Activated CD8-positive, alpha-beta T cell treated with anti-CD3 and anti-CD28 coated beads, Interleukin-2, amount 10 ng/mL, durations not matched to agents 7 days and 5 days (primary cell): ENCODE measurements at places on chromosomes 3 and 15. TPM values are rescaled to one million over a fixed set of nuclear protein-coding genes. Genes with fewer than 3 reads are reported as not detected.

DNA sequence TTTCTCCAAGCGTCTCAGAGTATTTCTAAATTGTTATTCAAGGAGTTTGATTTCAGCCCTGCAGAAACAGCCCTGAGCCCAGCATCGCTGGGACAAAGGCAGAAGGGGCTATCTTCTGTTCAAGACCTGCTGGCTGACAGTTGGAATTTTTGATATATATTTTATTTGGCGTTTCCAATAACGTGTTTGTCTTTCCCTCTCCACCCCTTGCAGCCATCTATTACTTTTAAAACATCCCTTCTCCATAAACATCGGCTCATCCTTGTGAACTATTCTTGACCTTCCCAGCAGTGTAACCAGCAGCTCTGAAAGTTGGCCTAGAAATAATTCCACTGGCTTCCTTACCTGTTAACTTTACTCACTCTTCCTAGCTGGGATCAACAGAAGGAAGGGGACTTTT is 5.5 kb upstream of the MEIS2 start:
- DNase-seq, result no peak

GRCh38 chr15:73982222-73982962 is 9.7 kb downstream of the STOML1 start:
- peak; percentile 49 for DNase-seq

DNA sequence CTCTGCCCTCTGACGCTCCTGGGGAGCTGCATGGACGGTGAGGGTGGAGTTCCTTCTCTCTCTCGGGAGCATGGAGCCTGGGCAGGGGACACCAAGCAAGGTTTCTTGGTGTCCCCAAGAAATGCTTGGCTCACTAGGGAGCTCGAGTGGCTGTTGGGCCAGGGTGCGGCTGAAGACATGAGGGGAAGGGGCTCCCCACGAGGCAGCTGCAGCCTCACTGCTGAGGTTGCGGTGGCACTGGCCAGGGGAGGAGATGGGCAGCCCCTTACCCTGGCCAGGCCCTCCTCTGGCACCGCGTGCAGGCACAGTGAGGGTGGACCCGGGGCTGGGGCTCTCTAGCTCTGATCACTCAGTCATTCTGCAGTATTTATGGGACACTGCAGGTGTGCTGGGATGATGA is 43.5 kb upstream of the SLC41A3 start:
- no peak for DNase-seq

SCN11A gene
- not detected for total RNA-seq

RHOA gene
- 520 TPM for total RNA-seq

- no peak for DNase-seq
These were observed 50.0 kb downstream of the TRIM42 start for GRCh38 chr3:140727886-140728285.

GRCh38 chr3:58260733-58261132 is 23.1 kb downstream of the ABHD6 start:
- DNase-seq, result no peak

GRCh38 chr3:85476891-85477495 is 518.2 kb downstream of the CADM2 start:
- no peak for DNase-seq

FETUB gene
- total RNA-seq, result not detected

DNA sequence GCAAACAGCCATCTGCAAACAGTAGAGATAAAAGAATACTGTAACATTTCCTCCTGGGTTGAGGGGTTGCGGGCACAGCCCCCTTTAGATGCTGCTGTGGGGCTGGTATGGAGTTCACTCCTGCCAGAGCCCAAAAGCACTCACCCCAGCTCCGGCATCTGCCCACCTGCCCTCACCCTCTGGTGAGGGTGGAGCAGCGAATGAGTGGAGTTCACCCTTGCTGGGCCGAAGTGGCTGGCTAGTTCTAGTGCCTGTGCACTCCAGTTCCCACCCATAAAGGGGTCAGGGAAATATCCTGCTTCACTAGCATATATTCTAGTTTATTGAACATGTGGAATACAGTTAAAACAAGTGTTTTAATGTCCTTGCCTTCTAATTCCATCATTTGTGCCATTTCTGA is 209.7 kb upstream of the SGO1 start:
- no peak for DNase-seq

ADAMTS17 gene
- total RNA-seq, result 5.1 TPM

ITIH4 gene
- total RNA-seq, result 15.1 TPM

- no peak for DNase-seq
These were observed 181.8 kb downstream of the PDCD6IP start for GRCh38 chr3:33980252-33980651.

GHSR gene
- not detected for total RNA-seq

CTXN2 gene
- total RNA-seq, result not detected

- DNase-seq, result no peak
These were observed 794.9 kb downstream of the NTRK3 start for GRCh38 chr15:87461631-87462030.

DNA sequence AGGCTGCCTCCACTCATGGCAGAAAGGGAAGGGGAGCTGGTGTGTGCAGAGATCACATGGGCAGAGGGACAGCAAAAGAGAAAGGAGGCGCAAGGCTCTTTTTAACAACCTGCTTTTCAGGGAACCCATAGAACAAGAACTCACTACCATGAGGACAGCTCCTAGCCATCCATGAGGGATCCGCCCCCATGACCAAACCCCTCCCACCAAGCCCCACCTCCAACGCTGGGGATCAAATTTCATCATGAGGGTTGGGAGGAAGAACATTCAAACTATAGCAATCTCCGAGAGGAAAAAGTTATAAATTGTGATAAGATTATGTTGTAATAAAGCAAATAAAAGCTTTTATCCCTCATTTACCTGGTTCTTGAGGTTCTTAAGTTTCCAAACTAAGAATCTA is 84.7 kb upstream of the LMCD1 start:
- DNase-seq, result no peak

GADL1 gene
- not detected for total RNA-seq

DNA sequence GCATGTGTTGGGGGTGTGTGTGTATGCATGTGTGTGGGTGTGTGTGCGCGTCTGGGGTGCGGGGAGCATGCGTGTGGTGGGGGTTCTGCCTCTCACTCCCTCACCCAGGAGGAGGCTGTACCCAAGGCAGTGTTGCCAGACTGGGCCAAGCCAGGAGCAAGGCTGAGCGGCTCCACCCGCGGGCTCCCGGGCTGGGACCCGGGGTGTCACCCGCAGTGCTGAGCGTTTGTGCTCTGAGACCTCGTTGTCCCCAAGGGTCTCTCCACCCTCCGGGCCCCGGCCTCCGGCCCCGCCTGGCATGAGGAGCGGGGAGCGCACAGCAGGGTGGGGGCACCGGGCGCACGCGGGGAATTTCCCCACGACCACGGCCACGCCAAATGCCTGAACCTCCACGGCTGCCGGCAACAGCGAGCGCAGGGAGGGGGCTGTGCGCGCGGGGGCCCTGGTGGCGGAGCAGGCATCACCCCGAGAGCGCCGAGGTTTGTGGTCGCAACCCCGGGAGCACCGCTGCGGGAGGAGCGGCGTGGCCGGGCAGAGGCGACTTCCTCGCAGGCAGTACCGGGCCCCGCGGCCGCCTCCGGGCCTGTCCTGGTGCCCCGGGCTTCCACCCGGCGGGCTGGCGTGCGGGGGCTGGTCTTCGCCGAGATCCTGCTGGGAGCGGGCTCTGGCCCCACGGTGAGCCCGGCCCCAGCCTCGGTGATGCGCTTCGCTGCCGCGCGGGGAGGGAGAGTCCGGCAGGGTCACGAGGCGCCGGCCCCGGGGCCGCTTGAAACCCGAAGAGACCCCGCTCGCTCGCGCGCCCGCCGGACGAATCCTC is 7.4 kb upstream of the OCA2 start:
- DNase-seq, result no peak

DNA sequence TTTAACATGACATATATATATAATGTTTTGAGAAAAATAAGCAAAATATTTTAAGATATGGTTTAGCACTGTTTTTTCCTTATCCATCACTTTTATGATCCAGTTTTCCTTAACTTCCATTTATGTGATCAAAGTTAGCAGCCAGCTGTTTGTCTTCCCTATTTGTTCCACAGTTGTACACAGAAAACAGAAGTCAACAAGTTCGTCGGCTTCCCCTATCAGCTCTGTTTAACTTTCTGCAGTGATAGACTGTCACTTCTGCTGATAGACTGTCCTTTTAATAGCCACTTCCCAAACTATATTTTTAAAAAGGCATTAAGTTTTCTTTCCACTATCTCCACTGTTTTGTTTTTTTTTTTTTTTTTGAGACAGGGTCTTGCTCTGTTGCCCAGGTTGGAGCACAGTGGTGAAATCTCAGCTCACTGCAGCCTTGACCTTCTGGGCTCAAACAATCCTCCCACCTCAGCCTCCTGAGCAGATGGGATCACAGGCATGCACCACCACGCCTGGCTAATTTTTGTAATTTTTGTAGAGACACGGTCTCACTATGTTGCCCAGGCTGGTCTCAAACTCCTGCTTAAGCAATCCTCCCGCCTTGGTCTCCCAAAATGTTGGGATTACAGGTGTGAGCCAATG is 7.2 kb downstream of the FSD2 start:
- DNase-seq, result no peak

GRCh38 chr3:89414270-89414669 is 306.8 kb downstream of the EPHA3 start:
- no peak for DNase-seq

DNA sequence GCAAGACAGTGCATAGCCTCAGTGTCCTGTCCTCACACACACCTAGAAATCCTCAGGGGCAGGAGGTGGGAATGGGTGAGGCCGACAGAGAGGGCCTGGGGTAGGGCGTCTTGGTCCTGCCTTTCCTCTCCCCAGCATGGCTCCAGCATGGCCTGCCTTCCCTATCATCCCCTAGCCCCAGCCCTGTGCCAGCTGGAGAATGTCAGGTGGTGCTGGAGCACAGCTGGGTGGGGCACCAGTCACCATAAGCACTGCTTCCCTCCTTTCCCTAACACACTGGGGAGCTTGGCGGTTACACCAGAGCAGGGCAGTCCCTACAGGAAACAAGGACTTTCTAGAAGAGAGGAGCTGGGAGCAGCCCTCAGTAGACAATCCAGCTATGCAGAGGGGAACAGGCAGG is 236.8 kb downstream of the KLF13 start:
- no peak for DNase-seq

GRCh38 chr3:191795196-191795595 is 334.2 kb downstream of the PYDC2 start:
- DNase-seq, result no peak

DNA sequence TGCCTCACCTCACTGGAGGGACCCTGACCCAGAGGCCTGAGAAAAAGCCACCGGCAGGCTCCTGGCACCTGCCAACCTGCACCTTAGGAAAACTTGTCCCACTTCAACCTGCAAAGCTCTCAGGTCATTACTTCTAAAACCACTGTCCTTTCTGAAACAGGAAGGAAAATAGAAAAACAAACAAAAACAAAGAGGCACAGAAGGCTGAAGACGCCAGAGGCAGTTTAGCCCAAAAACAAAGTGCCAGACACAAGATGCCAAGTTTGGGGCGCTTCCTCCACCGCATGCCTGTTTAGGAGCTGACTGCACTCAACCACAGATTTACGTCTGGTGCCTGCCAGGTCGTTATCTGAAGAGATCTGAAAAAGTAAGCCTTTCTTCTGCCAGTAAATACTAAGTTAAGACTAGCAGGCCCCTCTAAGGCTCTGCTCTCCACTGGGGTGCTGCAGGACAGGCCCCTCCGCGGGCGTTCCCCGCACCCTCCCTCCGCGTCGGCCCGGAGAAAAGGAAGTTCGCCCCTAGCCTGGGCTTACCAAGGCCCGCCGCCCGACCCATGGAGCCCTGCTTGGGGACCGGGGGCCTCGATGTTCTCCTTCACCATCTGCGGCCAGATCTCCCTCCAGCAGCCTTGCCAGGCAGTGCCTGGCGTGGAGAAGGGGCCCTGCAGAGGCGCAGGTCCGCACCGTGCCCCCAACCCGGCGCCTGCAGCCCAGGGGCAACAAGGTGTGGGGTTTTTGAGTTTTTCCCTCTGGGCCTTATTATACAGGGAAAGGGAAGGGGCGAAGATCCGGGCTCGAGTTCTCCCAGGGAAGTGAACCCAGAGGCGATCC is 1.3 kb downstream of the GOLGA8A start:
- DNase-seq, result peak; percentile 35

- no peak for DNase-seq
These were observed 5.5 kb upstream of the RNF111 start for GRCh38 chr15:58981808-58982475.

CLSTN2 gene
- not detected for total RNA-seq

GRCh38 chr3:171249245-171249644 is 211.0 kb downstream of the TNIK start:
- no peak for DNase-seq

- DNase-seq, result no peak
These were observed 48.3 kb upstream of the ACP3 start for GRCh38 chr3:132268956-132269355.

- peak; percentile 94 for DNase-seq
These were observed 1.1 kb upstream of the SPTBN5 start for GRCh38 chr15:41894791-41895463.

KY gene
- not detected for total RNA-seq

GRCh38 chr3:127690823-127691452 is 18.2 kb downstream of the ABTB1 start:
- DNase-seq, result no peak

DNA sequence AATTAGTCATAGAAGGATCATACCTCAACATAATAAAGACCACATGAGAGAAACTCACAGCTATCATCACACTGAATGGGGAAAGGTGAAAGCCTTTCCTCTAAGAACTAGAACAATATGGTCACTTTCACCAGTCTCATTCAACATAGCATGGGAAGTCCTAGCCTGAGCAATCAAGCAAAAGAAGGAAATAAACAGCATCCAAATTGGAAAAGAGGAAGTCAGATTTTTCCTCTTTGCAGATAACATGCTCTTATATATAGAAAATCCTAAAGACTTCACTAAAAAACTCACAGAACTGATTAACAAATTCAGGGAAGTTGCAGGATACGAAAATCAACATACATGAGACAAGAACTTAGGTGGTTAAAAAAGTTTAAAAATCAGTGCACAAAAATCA is 24.7 kb downstream of the MAP3K13 start:
- no peak for DNase-seq

GRCh38 chr3:73901686-73902085 is 276.9 kb upstream of the PDZRN3 start:
- DNase-seq, result no peak

SERPINI2 gene
- not detected for total RNA-seq

DNA sequence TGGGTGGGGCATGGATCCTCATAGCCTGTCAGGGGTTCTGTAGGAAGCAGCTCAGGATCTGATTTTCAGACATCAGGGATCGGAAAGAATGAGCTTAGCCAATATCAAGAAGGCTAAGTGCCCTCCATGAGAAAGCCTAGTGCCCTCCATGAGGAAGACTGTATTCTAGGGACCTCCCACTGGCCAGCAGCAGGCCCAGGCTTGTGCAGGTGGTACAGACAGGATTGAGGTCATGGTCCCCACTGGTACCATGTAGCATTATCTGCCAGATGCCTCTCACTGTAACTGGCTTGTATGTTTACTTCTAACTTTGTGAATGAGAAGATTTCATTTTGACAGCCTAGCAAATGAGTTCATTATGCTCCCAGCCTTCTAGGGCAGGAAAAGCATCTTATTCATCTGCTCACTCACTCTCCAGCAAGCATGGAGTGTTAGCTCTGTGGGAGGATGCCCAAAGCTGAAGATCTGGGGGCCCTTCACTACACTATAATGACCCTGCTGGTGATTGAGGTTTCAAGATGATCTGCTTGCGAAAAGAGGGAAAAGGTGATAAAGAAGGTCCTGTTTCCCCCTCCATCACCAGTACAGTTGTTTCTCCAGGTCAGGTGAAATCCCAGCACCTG is 7.5 kb downstream of the EPHB1 start:
- DNase-seq, result no peak

GRCh38 chr3:127296166-127296565 is 8.3 kb upstream of the PRR20G start:
- DNase-seq, result no peak
